Left colon (tissue), 2 donors: ENCODE measurements at places on chromosomes 12 and 14. TPM values are rescaled to one million over a fixed set of nuclear protein-coding genes. Genes with fewer than 3 reads are reported as not detected.

- DNase-seq = no peak
These were observed 293.9 kb downstream of the KCNC2 start for GRCh38 chr12:74915718-74916117.

DNA sequence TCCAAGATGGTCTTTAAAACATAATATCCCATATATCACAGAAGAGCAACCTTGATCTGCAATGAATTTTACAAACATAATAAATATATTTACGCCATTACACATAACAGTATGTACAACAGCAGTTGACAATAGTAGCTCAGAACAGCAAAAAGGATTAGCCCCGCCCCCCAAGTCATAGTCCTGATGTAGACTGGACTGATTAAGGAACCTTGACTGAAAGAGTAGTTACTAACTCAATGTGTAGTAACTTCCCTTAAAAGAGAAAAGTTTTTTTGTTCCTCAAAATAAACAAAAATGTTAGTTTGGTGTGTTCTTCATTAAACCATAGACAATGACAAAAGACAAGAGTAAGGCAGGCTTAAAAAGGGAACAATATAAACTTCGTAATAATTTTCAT lies 44.5 kb downstream of the GTF2A1 start:
- DNase-seq = peak; percentile 49

DNA sequence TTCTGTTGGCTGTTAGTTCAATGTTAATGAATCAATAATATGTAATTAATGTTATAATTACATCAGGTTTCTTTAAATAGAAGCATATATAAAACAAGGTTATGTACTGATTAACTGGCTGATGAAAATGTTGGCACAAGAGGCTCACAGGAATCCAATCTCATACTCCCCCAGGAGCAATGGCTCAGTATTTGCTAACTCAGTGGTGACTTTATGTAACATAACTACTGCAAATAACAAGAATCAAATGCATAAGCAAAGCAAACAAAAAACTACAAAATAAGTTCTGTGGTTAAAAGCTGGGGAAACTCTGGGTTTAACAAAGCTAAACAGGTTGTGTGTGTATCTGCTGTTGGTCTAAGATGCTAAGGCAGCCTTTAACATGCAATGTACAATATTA lies 27.7 kb upstream of the BBS10 start:
- no peak for DNase-seq

Gene ENDOU
- total RNA-seq = not detected
